ENCODE measurements at places on chromosomes 16 and 17.

DNA sequence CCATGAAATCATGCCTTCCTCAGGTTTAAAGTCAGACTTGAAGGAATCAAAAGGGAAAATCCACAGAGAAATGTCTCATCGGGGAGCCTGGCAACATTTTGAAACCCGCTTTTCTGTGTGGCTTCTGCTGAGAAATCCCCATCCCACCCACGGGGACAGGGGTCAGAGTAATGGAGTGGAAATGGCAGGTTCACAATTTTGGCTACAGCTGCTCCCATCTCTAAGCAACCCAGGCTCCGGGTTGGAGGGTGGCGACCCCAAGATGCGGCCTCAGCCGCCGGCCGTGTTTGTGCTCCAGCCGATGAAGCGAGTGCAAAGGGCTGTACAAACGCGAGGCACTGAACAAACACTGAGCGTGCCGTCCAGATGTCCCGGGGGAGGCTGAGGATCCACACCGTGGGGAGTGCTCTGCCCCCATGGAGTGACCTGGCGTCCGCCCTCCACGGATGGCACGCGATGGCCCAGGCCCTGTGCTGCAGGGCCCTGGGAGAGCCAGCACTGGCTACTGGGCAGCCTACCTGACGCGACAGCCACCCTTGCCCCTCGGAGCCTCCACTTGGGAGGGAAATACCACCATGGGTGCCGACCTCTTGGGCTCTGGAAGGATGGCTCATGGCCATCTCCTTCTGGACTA is 22.2 kb downstream of the SLC43A2 start:
- DNase-seq, result no peak

DNA sequence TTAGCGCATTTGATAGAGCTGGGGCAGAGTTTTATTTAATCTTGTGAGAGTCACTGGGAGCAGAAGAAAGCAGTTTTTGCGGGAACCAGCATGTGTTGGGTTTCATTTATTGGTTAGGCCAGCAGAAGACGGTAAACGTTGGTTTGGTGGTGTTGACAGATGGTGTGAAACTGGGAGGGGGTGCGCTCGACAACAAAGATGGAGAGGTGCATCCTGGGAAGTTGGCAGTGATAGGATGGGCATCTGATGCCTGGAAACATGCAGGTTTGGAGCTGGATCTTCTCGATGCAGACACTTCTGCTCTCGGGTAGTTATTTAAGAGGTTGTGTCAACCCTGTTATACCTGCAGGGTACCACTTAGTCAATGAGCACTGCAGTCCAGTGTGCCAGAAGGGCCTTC is 24.9 kb upstream of the CLEC18A start:
- no peak for DNase-seq

GRCh38 chr16:71357681-71358080 is 842 bp upstream of the CALB2 start:
- DNase-seq, result no peak

DNA sequence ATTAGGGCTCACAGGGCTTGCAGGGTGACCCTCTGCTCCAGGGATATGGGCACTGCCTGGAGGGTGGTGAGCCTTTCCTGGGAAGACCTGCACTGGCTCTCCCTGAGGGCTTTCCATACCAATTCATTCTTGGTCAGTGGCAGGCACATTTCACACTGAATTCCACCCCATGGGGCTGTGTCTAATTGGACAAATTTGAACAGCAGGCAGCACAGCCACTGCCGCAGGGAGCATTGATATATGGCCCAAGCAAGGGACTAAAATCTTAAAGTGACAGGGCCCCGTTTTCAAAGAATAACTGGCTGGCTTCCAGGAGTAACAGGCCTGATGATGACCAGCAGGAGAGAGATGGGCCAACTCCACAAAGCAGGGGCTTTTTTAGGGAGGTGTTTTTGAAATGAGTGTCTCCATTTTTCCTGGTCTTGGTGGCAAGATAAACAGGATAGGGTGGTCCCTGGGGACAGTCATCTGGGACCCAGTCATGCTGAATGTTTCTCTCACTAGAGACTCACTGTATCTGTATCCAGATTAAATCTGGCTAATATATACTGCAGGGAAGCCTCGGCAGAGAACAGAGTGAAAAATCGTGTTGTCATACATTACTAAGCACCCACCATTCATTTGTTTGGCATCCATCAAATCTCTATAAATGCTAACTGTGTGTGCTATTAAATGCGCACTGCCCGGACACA is 74.1 kb upstream of the TBX2 start:
- no peak for DNase-seq

DNA sequence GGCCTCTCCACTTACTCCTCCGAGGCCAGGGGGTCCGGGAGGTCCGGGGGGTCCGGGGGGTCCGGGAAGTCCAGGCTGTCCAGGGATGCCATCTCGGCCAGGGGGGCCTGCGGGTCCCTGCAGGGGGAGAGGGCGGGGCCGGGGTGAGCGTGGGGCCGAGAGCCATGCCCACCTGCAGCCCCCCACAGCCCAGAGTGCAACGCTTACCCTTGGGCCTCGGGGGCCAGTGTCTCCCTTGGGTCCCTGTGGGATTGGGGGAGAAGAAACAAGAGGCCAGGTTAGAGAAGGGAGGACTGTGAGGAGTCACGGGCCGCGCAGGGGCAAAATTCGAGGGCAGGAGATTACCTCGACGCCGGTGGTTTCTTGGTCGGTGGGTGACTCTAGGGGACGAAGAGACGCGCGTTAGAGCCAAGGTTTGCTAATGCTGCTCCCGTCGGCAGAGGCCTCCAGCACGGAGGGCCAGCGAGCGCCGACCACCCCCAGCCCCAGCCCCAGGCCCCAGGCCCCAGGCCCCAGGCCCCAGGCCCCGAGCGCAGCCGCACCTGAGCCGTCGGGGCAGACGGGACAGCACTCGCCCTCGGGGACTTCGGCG is 2.1 kb downstream of the COL1A1 start:
- DNase-seq, result no peak

DNA sequence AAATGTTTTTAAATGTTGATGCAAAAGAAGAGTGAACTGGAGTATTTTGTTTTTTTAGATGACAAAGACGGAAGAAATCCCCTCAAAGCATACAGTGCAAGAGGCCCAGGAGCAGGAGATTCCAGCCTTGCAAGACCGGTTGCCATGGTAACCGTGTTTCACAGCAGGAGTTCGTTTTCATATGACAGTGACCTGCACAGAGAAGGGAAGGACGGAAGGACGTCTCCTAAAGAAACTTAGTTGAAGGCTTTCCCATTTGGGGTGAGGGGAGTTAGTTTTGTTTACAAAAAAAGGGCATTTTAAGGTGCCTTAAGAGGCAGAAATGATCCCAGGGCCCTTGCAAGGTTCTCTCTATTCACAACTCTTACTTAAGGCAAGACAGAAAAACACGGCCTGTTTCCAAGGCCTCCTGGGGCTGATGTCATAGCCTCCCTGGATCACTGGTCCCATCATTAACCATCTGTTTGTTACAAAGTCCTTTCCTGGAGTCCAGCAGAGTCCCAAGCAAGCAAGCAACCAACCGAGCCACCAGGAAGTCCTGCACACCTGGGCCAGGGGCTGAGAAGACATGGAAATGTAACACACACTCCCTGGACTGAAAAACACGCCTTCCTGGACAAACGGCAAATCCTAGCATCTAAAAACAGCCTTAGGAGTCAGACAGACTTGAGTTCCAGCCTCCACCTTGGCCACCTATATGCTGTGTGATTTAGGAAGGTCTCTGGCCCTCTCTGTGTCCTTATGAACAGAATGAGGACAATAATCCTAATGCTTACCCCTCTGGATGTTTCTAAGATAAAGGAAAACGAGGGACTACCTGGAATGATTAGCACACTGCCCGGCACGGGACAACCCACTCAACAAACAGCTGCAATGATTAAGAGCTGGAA is 30.3 kb upstream of the RPH3AL start:
- DNase-seq, result no peak

GRCh38 chr17:38942696-38943334 is 17.4 kb downstream of the LASP1NB start:
- no peak for DNase-seq

- no peak for DNase-seq
Observed at GRCh38 chr17:44267818-44268490, at the start of gene SLC4A1. TSS of gene SLC4A1 (minus strand) at chr17:44268135. CDS start at chr17:44262866, 5,269 bp downstream.

DNA sequence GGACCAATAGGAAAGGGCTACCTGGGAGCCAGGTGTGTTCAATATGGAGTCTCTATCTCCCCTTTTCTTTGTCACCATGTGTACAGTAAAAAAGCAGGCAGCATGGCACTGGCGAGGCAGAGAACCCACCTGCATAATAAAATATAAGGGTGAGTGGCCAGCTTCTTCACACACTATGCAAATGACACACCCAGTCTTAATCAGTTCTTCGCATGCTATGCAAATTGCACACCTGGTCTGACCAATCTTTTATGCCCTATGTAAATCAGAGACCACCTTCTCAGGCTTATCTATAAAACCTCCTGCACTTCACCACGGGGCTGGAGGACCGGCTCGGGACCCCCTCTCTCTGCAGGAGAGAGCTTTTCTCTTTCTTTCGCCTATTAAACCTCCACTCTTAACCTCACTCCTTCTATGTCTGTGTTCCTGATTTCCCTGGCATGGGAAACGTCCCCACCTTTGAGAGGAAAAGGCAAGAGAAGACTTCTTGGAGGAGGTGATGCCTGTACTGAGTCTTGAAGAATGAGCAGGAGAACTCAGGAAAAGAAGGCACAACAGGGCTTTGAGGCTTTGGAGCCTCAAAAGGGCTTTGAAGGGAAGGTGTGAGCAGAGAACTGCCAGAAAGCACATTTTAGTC is 502.1 kb downstream of the GRIN2A start:
- no peak for DNase-seq

DNA sequence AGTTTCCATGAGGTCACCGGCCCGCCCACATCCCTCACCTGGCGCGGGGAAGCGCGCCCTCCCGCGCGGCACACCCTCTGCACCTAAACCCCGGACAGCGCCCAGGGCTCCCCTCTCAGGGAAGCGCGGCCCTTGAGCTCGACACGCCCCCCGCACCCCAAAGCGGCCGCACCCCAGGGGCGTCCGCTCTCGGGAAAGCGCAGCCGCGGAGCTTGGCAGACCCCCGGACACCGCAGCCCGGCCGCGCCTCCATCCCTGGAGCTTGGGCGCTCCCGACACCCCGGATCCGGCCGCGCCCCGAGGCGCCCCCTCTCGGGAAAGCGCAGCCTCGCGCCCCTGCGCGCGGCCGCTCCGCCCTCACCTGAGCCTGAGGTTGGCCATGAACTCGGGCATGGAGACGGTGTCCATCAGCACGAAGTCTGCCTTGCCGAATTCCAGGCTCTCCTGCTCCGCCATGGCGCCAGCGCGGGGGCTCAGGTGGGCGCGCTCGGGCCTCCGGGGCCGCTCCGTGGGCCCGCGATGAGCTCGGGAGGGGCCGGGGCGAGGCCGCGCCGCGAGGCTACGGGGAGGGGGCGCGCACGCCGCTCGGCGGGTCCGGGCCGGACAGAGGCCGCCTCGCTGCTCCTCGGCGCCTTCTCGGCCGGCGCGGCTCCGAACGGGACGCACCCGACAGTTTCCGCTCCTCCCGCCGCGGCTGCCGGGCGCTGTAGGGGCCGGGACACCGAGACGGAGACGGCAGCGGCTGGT is at the start of gene MYO1D:
TSS of gene MYO1D (minus strand) at position 708 of the 747 bp plus-strand sequence. CDS start at position 456, 252 bp downstream.
- DNase-seq, result peak; percentile 56

GRCh38 chr16:19106625-19107020 is 7.1 kb upstream of the ITPRIPL2 start:
- DNase-seq, result no peak

DNA sequence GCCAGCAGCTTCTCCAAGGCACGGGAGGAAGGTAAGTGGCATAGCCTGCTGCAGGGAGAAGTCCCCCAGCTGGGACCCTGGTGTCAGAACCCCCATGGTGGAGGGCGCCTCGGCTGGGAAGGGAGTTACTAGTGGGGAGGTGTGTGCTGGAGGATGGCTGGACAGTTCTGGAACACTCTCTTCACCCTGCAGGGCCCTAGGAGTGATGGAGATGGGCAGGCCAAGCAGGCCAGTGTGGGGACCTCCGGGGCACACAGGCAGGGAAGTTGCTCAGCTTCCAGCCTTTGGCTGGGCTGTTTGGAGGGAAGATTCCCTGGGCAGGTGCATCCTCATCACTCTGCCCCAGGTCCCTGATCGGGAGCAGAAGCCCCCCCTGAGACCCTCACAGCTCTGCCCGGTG is 696 bp downstream of the C17orf99 start:
- DNase-seq, result no peak

GRCh38 chr17:57096472-57097202 is 11.6 kb downstream of the AKAP1 start:
- DNase-seq, result no peak

DNA sequence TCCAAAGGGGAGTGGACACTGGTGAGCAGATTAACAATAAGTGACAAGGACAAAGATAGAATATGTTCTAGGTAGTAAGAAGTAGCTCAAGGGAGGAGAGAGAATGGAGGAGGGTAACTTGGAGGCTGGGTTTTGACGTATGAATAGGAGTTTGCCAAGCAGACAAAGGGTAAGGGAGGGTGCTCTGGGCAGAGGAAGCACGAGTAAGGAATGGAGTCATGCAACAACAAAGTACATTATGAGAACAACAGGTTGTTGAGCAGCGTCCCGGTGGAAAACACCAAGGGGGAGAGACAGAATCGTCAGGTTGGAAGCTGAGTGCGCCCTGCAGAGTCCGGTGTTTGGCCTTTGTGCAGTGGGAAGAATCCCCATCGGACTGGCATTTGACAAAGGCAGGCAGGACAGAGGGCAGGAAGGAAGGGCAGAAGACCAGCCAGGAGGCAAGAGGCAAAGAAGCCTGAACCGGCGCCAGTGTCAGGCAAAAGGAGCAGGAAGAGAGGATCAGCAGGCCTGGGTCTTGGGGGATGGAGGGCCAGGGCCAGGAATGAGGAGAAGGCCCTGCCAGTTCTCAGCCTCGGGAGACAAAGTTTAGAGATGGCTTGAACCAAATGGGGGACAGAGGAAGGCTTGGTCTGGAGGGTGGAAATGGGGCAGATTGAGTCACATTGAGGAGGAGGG is 134.3 kb upstream of the TNRC6C start:
- DNase-seq, result no peak

- DNase-seq, result no peak
Observed at GRCh38 chr17:32142857-32143526, 690 bp downstream of the RHOT1 start.

Measured in stimulated activated CD8-positive, alpha-beta memory T cell treated with anti-CD3 and anti-CD28 coated beads, Interleukin-2, amount 100 ng/mL, for 1 hour (primary cell).